Daoy (cell line): ENCODE measurements at places on chromosomes 1 and 21. TPM values are rescaled to one million over a fixed set of nuclear protein-coding genes. Genes with fewer than 3 reads are reported as not detected.

The SYCP1 gene
- total RNA-seq = not detected in 2 replicates

The S100A16 gene
- 131 and 135 TPM in 2 replicates for total RNA-seq

The ACTA1 gene
- total RNA-seq = not detected in 2 replicates

The RNU1-2 gene
- total RNA-seq = 306 and 832 TPM in 2 replicates

The PIGR gene
- total RNA-seq = not detected in 2 replicates

The MASP2 gene
- not detected in 2 replicates for total RNA-seq

The PAPPA2 gene
- not detected in 2 replicates for total RNA-seq

The ZFP69B gene
- 4.8 and 8.5 TPM in 2 replicates for total RNA-seq

The MPC2 gene
- 58.5 and 67.5 TPM in 2 replicates for total RNA-seq

The ACTN2 gene
- total RNA-seq = 0.34 and 1.7 TPM in 2 replicates

The TMEM82 gene
- total RNA-seq = not detected in 2 replicates

The TDRD5 gene
- 0.03 and 0.34 TPM in 2 replicates for total RNA-seq

The FCRL1 gene
- not detected in 2 replicates for total RNA-seq

The TFF2 gene
- total RNA-seq = not detected in 2 replicates

The HTR6 gene
- total RNA-seq = not detected in 2 replicates

The APOBEC4 gene
- not detected in 2 replicates for total RNA-seq

The UMODL1 gene
- total RNA-seq = 0.24 and 0.80 TPM in 2 replicates

The CELA3A gene
- total RNA-seq = not detected in 2 replicates

The PLA2G2C gene
- total RNA-seq = not detected in 2 replicates

The BARHL2 gene
- not detected in 2 replicates for total RNA-seq

The KRTAP20-2 gene
- 3.4 TPM in 1 of 2 replicates, not detected in the other for total RNA-seq

The KCNK1 gene
- total RNA-seq = 12.7 and 19.3 TPM in 2 replicates

The RBM11 gene
- total RNA-seq = 4.1 and 4.4 TPM in 2 replicates

The CENPF gene
- total RNA-seq = 64.2 and 64.3 TPM in 2 replicates

The CLCA1 gene
- total RNA-seq = not detected in 2 replicates

The TRNP1 gene
- 3.3 and 4.4 TPM in 2 replicates for total RNA-seq

The GABRD gene
- total RNA-seq = not detected in 2 replicates

The PDE9A gene
- total RNA-seq = 0.17 TPM in 1 of 2 replicates, not detected in the other

The WLS gene
- 47.5 and 51.8 TPM in 2 replicates for total RNA-seq

The FNBP1L gene
- 35.4 and 40.7 TPM in 2 replicates for total RNA-seq

The LY9 gene
- 0.06 TPM in 1 of 2 replicates, not detected in the other for total RNA-seq

The MAB21L3 gene
- total RNA-seq = 2.7 TPM in 1 of 2 replicates, not detected in the other

The ZNF436 gene
- total RNA-seq = 9.4 and 12.9 TPM in 2 replicates

The SIPA1L2 gene
- total RNA-seq = 33.7 and 37.4 TPM in 2 replicates

The NID1 gene
- 5.8 and 7.6 TPM in 2 replicates for total RNA-seq
